ENCODE measurements at places on chromosomes 3 and 15.

- DNase-seq: peak; percentile 59
Measured at GRCh38 chr3:188712248-188712924, 459.4 kb upstream of the TPRG1 start.

- DNase-seq: no peak
Measured at GRCh38 chr3:66418475-66418931, 82.3 kb downstream of the LRIG1 start.

GRCh38 chr3:45024542-45025255, 1.4 kb upstream of the CLEC3B start:
- no peak for DNase-seq

GRCh38 chr15:71199384-71200351, 84.4 kb downstream of the THSD4 start:
- DNase-seq: peak; percentile 64

DNA sequence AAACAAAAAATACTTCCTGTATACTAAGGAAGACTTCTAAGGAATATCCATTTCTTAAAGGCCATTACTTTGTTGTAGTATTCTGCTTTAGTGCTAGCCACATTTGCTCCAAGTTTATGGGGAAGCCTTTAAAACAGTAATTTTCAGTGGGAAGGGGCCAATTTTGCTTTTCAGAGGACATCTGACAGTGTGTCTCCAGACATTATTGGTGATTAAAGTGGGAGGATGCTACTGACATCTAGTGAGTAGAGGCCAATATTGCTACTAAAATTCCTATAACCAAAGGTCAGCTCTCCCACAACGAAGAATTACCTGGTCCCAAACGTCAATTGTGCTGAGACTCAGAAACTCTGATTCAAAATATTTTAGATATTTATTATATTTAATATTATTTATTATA, 24.8 kb downstream of the SLC28A2 start:
- DNase-seq: peak; percentile 52

GRCh38 chr15:23954931-23955330, 267.8 kb upstream of the NDN start:
- no peak for DNase-seq

GRCh38 chr15:39244776-39245175, 336.1 kb upstream of the THBS1 start:
- no peak for DNase-seq

DNA sequence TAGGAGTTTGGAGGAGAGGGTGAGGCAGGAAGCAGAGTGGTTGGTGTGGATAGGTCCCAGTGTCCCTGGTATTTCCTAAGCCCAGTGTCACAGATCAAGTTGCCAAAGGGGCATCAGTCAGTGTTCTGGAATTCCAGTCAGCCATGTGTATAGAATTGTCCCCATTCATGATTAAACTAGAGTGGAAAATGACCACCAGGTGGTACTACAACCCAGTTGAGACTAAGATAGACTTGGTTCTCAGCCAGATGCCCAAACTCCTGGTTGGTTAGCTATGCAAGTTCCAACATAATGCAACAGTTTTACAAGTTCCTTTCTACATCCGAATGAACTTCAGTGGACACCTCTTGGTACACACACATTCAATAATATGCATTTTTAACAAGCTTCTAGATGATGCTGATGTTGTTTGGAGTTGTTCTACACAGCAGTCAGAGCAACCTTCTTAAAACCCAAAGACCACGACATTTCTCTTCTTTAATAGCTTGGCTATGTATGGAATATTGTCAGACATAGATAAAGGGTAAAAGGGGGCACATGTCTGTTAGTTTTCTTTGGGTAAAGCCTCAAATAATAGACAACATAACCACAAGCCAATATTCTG, 8.4 kb upstream of the ATR start:
- peak; percentile 67 for DNase-seq

Measured in fibroblast of skin of abdomen (primary cell).